ENCODE measurements at places on chromosomes 7 and 10. TPM values are rescaled to one million over a fixed set of nuclear protein-coding genes. Genes with fewer than 3 reads are reported as not detected.

DNA sequence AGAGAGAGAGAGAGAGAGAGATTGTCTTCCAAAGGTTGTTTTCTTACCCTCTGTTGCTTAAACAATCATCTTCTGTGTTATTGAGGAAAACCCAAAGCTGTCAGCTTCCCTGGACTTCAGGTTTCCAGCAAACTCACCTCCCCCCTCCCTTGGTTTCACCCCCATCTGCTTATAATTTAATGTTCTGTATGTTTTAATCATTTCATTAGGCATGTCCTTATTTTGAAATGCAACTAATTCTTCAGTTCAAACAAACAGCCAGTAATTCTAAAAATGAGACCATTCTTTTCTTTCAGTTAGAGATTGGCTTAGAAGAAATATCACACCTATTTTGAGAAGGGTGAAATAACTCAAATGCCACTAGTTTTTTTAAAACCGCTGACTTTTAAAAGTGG, 102.9 kb downstream of the FAM204A start:
- peaks cover 98% of the 10 kb centered on the region for H3K27me3 ChIP-seq
- no peak overlapping the region for H3K27ac ChIP-seq
- no peak for DNase-seq
- H3K36me3 ChIP-seq, result no peaks in the 10 kb centered on the region
- no peaks in the 10 kb centered on the region for H3K4me1 ChIP-seq
- H3K4me3 ChIP-seq, result no peak overlapping the region

GRCh38 chr7:118152149-118152548, 31.8 kb upstream of the LSM8 start:
- no peak overlapping the region for H3K27ac ChIP-seq
- no peaks in the 10 kb centered on the region for H3K27me3 ChIP-seq
- no peak for DNase-seq
- H3K4me3 ChIP-seq, result no peak overlapping the region

- no peak overlapping the region for H3K4me3 ChIP-seq
- no peaks in the 10 kb centered on the region for H3K27me3 ChIP-seq
- no peak overlapping the region for H3K27ac ChIP-seq
- no peak for DNase-seq
- no peaks in the 10 kb centered on the region for H3K36me3 ChIP-seq
These were observed 63.8 kb downstream of the REEP3 start for GRCh38 chr10:63585041-63585440.

GRCh38 chr10:63200431-63200830, 67.3 kb downstream of the NRBF2 start:
- peaks cover 75% of the 10 kb centered on the region for H3K4me1 ChIP-seq
- H3K27ac ChIP-seq, result peak overlapping the region; percentile 48
- H3K4me3 ChIP-seq, result peak overlapping the region; percentile 7
- peak; percentile 92 for DNase-seq

The NPY4R2 gene
- not detected for total RNA-seq

The CLRN3 gene
- not detected for total RNA-seq

Measured in A673 (cell line).